ENCODE measurements at places on chromosomes 12 and 14.

DNA sequence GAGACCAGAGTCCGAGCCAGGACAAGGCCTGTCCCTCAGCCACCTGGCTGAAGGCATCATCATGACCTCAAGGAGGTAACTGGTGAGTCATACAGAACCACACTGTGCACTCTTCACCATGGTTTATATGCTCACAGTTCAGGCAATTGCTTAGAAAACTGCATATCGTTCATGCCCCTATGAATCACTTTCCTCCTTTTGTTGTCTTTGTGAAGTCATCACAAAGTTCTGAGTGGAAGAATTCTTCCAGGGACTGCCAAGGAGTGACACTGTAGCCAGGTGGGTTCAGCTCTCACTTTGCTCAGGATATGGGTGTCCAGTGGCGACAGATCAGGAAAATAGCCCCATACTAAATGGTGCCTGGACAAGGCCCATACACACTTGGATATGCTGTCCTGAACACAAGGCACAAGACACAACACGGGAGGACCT, 92.5 kb downstream of the DPF3 start:
- no peak for DNase-seq

- peak; percentile 48 for DNase-seq
Observed at GRCh38 chr14:33570694-33571310, 380.1 kb downstream of the EGLN3 start.

- no peak for DNase-seq
Observed at GRCh38 chr14:88195676-88196075, 127.4 kb downstream of the KCNK10 start.

DNA sequence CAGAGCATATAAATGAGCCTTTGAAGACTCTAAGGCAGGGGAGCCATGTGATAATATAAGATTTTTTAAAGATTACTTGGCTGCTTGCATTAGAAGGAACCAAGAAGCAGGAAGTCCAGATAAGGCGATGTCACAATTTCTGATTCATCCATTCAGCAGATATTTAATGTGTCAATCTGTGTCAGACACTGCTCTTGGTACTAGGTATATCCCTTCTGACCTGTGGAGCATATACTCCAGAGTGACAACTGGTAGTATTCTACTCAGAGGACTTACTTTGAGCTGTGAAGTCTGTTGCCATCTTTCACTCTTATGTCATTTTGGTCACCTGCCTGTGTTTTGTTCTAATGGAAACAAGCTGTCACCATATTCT, 10.7 kb downstream of the EID3 start:
- DNase-seq, result no peak

- DNase-seq, result no peak
Observed at GRCh38 chr12:106291342-106291741, 11.2 kb upstream of the TCP11L2 start.

- DNase-seq, result no peak
Observed at GRCh38 chr14:22553445-22553844, 35.6 kb downstream of the DAD1 start.

DNA sequence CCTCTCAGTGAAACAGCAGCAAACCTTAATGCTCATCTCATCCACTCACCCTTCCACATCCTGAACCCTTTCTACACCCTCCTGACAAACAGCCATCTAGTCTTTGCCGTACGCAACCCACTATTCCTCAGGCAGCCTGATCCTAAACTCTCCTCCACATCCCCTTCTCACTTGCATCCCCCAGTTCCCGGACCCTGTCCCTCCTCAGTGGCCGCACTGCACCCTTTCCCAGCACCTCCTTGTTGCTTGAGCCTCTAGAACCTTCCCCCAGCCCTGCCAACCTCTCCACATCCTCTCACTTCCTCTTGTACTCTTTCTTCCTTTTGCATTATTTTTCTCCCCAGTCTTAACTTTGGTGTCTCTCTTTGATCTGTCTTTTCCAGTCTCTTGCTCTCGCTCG, 42.9 kb downstream of the IQSEC3 start:
- DNase-seq, result no peak

GRCh38 chr12:12450043-12450471, 93.2 kb downstream of the BORCS5 start:
- no peak for DNase-seq

DNA sequence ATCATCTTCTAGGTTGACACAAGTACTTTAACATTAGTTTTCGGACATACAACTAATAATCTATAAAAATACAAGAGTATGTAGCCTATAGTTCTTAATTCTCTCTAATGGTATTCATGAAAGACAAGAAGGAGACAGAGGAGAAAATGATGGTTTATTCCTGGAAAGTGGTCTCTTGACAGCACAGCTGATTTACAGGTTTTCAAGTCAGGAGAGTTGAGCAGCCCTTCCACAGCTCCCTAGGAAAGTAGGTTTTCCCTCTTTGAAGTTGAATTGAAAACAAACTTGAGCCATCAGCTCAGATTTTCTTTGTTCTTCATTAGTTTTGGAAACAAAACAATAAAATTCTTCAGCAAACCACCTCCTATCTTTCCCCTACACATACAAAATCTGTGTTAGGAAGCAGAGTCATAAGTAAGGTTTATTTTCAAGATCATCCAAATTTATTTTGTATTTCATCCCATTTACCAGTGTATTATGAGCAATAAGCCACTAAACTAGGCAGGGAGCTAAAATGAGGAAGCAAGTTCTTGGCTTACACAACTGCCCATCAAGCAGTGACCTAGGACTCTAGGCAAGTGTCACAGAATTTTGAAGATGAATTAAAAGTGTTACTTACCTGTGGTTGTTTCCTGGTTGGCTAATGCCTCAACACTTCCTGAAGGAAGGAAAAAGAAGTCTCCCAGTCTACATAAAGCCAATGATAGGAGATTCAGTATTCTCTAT, 357.0 kb downstream of the BCAT1 start:
- no peak for DNase-seq

- DNase-seq, result no peak
Observed at GRCh38 chr12:50790081-50790480, 26.2 kb downstream of the ATF1 start.

DNA sequence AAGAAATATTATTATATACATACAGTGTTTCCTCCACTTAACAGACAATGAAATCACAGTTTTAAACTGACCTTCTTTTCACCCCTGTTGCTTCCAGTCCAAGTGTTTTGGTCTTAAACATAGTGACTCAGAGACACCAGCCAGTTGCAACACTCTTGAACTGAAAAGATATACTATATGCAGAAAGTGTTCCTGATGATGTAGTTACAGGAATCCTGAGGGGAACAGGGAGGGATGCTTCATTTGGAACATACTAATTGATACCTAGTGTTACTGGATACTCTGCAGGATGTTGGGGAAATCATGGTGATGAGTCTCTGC, 420.8 kb downstream of the CCDC91 start:
- DNase-seq, result no peak

DNA sequence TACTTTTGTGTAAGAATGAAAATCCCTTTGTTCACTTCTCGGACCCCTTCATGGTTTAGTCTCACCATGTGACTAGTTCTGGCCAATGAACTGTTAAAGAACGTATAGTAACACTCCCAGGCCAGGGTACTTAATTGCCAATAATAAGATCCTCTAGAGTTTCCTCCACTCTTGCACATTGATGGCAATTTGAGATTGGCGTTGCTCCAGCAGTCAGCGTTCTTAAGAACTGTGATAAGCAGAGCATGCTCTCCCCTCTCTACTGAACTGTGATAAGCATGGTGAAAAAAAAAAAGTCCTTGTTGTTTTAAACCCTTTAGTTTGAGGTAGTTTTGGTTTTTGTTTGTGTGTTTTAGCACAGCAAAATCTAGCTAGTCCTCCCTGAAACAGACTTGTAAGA, 854.5 kb downstream of the SLC6A15 start:
- DNase-seq, result peak; percentile 55

- no peak for DNase-seq
Observed at GRCh38 chr14:77985211-77985615, 185.0 kb upstream of the NRXN3 start.

GRCh38 chr12:20262119-20262518, 106.2 kb upstream of the PDE3A start:
- DNase-seq, result no peak
